Right atrium auricular region (tissue), 2 donors: ENCODE measurements at places on chromosomes 6 and 20.

GRCh38 chr6:45857827-45858226 lies 157.8 kb downstream of the CLIC5 start:
- no peaks in the 10 kb centered on the region for H3K36me3 ChIP-seq
- no peak for DNase-seq
- H3K4me3 ChIP-seq = no peak overlapping the region
- no peak overlapping the region for H3K27ac ChIP-seq
- no peaks in the 10 kb centered on the region for H3K4me1 ChIP-seq

DNA sequence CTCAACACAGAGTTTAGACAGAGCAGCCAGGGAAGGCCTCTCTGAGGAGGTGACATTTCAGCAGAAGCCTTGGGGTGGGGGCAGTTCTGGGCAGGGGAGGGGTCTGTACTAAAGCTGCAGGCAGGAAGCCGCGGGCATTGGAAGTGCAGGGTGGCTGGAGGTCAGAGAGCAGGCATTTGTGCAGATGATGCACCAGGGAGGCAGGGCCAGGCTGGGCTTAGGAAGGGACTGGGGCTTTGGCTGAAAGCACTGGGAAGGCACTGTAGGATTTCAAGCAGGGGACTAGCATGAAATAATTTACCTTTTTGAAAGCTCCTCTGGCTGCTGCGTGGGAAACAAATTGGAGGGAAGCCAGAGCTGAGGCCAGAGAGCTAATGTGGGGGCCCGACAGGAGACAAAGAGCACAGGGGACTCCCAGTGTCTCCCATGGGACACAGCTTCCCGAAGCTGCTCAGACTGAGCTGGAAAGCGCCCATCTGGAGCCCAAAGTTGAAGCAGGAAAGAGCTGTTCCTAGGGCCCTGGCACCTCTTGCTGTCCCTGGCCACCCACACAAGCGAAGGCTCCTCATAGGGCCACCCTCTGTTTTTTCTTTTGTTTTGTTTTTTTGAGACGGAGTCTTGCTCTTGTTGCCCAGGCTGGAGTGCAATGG lies 19.3 kb downstream of the ADA start:
- H3K27ac ChIP-seq = no peak overlapping the region
- H3K4me3 ChIP-seq = no peak overlapping the region
- H3K27me3 ChIP-seq = no peaks in the 10 kb centered on the region
- peaks cover 56% of the 10 kb centered on the region for H3K4me1 ChIP-seq

DNA sequence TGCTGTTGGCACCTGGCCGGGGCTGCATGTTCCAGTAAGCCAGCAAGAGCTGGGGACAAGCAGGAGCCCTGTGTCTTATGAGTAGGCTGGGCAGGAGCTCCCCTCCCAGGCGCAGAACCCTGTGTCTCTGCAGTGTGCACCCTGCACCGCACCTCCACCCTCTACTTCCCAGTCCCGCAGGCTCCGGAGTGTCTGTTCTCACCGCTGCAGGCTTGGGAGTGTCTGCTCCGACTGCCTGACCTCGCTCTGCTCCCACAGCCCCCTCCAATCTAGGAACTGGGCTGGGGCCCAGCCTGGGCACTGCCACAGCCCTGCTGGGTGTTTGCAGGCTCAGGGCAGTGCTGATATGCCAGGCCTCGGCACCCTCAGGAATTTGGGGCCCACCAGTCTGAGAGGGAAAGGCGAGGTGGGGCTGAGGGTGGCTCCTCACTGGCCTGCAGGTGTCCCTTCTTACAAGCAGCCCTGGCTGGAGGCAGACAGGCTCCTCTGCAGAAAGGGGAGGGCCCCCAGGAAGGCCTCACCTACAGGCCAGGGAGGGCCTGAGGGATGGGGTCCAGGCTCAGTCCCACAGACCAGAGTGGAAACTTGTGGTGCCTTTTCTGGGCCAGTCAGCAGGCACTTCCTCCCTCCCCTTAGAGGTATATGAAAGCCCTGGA lies 871.6 kb upstream of the GJE1 start:
- H3K4me3 ChIP-seq = no peak overlapping the region
- no peak for DNase-seq
- no peaks in the 10 kb centered on the region for H3K36me3 ChIP-seq

- peak overlapping the region; percentile 79 for H3K27ac ChIP-seq
- peaks cover 46% of the 10 kb centered on the region for H3K4me1 ChIP-seq
- H3K4me3 ChIP-seq = no peak overlapping the region
- H3K36me3 ChIP-seq = no peaks in the 10 kb centered on the region
- no peaks in the 10 kb centered on the region for H3K27me3 ChIP-seq
- no peak for DNase-seq
Measured at GRCh38 chr6:30759575-30760239, 15.4 kb upstream of the IER3 start.

DNA sequence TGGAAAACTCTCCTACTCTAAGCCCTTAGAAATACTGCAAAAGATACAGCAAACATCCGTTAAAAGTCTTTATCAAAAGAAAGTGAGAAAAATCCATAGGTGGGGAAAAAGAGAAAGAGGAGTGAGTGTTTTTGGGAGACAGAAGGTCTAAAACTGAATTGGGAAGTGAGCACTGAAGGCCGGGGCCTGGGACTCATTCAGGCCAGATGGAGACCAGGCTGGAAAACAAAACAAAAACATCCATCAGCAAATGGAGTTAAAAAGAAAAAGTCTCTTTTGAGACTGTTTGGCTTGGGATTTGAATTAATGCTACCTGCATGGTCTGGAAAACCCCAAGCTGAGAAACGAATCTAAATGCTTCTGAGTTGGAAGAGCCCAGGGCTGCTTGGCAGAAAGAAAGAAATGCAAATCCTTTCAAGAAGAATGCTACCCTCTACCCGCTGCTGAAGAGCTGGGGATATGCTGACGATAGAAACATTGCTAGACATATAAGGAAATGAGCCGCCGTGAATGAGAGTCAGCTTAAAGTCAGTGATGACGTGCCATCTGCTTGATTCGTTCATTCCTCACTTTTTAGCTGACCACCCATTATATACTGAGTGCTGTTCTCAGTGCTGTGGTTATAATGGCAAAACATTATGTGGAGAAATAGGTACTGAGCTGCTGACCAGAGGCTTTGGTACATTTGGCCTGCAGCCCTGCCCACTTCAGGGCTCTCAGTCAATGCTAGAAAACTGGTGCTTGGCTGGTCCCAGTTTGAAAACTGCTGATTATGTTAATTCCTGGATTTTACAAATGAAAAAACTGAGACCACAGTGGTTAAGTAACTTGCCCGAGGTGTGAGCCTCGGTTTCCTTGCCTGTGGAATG lies 28.0 kb upstream of the TULP4 start:
- H3K27me3 ChIP-seq = no peaks in the 10 kb centered on the region
- DNase-seq = no peak
- no peak overlapping the region for H3K4me3 ChIP-seq
- H3K4me1 ChIP-seq = no peaks in the 10 kb centered on the region
- peak overlapping the region; percentile 67 for H3K27ac ChIP-seq
- no peaks in the 10 kb centered on the region for H3K36me3 ChIP-seq

GRCh38 chr6:85460921-85461797 lies 11.3 kb downstream of the NT5E start:
- H3K4me1 ChIP-seq = no peaks in the 10 kb centered on the region
- no peak overlapping the region for H3K4me3 ChIP-seq
- peak overlapping the region; percentile 13 for H3K27ac ChIP-seq
- no peaks in the 10 kb centered on the region for H3K36me3 ChIP-seq

DNA sequence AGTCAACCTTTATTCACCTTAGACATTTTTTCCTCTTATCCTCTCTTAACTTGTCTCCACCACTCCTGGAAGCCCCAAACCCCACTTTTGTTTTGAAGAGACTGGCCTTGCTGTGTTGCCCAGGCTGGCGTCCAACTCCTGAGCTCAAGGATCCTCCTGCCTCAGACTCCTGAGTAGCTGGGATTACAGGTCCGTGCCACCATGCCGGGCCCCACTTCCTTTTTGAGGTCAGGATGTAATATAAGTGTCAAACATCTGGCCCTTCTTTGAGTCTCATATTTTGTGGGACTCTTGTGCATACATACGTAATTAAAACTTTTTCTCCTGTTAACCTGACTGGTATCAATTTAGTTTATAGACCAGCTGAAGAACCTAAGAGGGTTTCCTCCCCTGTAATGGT lies 1.4 kb upstream of the CDK19 start:
- H3K36me3 ChIP-seq = no peaks in the 10 kb centered on the region
- DNase-seq = no peak
- no peak overlapping the region for H3K27ac ChIP-seq
- no peaks in the 10 kb centered on the region for H3K27me3 ChIP-seq
- peaks cover 24% of the 10 kb centered on the region for H3K4me1 ChIP-seq

- no peaks in the 10 kb centered on the region for H3K36me3 ChIP-seq
- no peak overlapping the region for H3K4me3 ChIP-seq
- no peaks in the 10 kb centered on the region for H3K4me1 ChIP-seq
- H3K27me3 ChIP-seq = no peaks in the 10 kb centered on the region
Measured at GRCh38 chr6:23269436-23269835, 700.1 kb downstream of the HDGFL1 start.

DNA sequence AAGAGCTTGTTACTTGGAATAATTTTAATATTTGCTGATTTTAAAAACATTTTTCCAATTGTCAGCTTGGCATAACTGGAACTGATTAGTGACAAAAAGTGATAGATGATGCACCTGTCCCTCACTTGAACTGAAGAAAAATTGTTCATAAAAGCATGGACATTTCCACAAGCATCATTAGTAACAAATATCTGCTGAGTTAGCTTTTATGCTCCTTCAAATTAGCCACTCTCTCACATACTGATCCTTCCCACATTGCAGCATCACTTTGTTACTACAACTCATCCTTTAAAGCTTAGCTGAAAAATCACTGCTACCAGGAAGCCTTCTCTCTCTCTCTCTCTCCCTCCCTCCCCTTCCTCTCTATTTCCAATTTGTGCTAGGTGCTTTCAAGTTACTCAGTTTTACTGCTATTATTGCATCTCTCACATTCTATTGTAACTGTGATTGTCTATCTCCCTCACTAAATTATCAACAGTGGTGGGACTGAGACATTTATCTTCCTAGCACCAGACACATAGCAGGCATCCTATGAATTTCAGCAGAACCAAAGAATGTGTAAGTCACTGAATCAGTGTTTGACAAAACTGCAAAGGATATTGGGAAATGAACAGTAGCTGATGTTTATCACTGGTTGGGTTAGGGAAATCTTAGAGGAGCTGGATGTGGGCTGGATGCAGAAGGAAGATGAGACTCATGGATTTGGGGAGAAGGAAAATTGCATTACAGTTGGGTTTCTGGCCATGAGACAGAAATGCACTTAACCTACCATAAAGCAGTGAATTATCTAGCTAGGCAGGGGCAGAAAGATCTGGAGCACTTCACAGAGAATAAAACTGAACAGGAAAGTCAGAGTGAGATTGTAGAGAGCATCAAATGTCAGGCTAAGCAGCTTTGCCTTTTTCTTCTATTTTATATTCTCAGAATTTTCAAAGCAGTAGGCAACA lies 128.4 kb upstream of the PLN start:
- H3K27me3 ChIP-seq = no peaks in the 10 kb centered on the region
- no peaks in the 10 kb centered on the region for H3K36me3 ChIP-seq

DNA sequence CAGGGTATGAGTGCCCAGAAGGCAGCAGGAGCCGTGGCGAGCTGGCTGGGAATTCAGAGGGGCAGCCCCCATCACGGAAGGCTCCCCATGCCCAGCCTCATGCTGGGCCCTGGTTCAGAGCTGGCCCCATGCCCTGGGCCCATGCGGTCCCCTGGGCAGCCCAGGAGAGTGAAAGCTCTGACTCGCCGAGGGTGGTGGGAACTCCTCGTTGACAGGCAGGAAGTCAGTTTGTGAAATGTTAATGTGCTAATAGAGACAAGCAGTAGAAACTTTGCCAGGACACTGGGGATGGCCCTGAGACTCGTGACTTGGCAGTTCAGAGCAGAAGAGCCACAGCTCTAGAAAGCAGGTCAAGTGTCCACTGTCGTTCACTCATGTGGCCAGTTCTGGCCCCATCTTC lies 353.0 kb downstream of the TAF4 start:
- H3K27ac ChIP-seq = no peak overlapping the region
- DNase-seq = no peak
- H3K4me1 ChIP-seq = no peaks in the 10 kb centered on the region

- DNase-seq = no peak
- H3K27me3 ChIP-seq = no peaks in the 10 kb centered on the region
- H3K4me1 ChIP-seq = no peaks in the 10 kb centered on the region
- H3K27ac ChIP-seq = no peak overlapping the region
- no peak overlapping the region for H3K4me3 ChIP-seq
Measured at GRCh38 chr6:33305052-33305451, 6.3 kb upstream of the RGL2 start.

GRCh38 chr6:40506954-40507353 lies 80.2 kb downstream of the LRFN2 start:
- H3K27me3 ChIP-seq = no peaks in the 10 kb centered on the region
- H3K27ac ChIP-seq = no peak overlapping the region
- no peaks in the 10 kb centered on the region for H3K36me3 ChIP-seq
- no peaks in the 10 kb centered on the region for H3K4me1 ChIP-seq

DNA sequence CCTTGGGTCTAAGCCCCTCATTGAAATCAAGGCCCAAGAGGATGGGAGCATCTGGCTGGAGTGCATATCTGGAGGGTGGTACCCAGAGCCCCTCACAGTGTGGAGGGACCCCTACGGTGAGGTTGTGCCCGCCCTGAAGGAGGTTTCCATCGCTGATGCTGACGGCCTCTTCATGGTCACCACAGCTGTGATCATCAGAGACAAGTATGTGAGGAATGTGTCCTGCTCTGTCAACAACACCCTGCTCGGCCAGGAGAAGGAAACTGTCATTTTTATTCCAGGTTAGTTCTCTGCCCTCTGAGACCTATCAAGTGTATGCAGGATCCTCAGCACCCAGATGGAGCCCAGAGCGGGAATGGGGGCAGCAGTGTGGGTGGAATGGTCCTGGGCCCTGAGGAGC lies 5.1 kb downstream of the BTN2A2 start:
- H3K4me3 ChIP-seq = no peak overlapping the region
- H3K27ac ChIP-seq = no peak overlapping the region
- no peaks in the 10 kb centered on the region for H3K4me1 ChIP-seq
- no peak for DNase-seq
- peaks cover 7% of the 10 kb centered on the region for H3K36me3 ChIP-seq

DNA sequence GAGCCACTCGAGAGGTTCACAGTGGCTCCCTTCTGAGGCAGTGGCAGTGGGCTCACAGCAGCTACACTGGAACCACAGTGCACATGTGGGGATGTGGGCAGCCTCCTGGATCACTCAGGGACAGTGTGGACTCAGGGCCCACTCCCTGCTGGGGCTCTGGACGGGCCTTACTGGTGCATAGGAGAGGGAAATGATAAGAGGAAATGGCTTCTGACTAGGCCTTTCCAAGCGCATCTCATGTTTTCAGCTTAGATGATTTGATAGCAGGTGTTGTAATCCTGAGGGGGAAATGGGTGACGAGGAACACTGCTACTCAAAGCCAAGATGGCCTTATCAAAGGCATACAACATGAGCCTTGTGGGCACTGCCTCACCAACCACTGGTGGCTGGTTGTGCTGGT lies 44.0 kb downstream of the PANK2 start:
- DNase-seq = no peak
- H3K27ac ChIP-seq = peak overlapping the region; percentile 73
- no peaks in the 10 kb centered on the region for H3K36me3 ChIP-seq
- H3K4me1 ChIP-seq = no peaks in the 10 kb centered on the region

GRCh38 chr6:50853939-50854338 lies 35.3 kb downstream of the TFAP2B start:
- no peak overlapping the region for H3K27ac ChIP-seq
- DNase-seq = no peak
- H3K4me1 ChIP-seq = no peaks in the 10 kb centered on the region
- no peak overlapping the region for H3K4me3 ChIP-seq
- H3K36me3 ChIP-seq = no peaks in the 10 kb centered on the region
